ENCODE measurements at places on chromosomes 13 and 19. TPM values are rescaled to one million over a fixed set of nuclear protein-coding genes. Genes with fewer than 3 reads are reported as not detected.

The CGB8 gene
- polyA plus RNA-seq = 0.27 TPM

The FUT2 gene
- polyA plus RNA-seq = 3.2 TPM

DNA sequence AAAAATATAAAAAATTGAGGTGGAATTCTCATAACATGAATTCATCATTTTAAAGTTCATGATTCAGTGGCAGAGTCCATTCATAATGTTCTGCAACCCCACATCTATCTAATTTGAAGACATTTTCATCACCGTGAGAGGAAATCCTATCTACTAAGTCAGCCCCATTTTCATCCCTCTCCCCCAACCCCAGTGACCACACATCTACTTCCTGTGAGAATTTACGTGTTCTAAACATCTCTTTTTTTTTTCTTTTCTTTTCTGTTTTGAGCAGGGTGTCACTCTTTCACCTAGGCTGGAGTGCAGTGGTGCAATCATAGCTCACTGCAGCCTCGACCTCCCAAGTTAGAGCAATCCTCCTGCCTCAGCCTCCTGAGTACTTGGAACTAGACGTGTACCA is 17.5 kb downstream of the ATCAY start:
- no peak for DNase-seq

- no peak for DNase-seq
Measured at GRCh38 chr13:109427148-109427547, 359.2 kb downstream of the IRS2 start.

The UHRF1 gene
- 4.3 TPM for polyA plus RNA-seq

The GJA3 gene
- 0.14 TPM for polyA plus RNA-seq

The KCNN4 gene
- polyA plus RNA-seq = 22.9 TPM

DNA sequence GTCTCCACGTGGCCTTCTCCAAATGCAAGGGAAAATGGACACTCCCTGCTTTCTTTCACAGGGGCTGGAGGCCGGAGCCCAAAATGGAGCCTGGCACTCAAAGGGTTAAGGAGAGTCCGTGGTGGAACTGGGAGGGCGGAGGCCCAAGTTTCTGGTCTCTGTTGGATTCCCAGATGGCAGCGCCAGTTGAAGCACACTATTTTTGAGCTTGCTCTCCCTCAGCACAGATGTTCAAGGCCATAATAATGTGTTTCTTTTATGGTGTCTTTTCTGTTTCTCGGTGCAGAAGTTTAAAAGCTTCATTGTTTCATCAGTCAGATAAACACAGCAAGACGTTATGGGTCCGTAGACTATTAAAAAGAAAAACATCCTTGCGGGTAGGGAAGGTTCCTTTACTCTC is 67.6 kb downstream of the TNFRSF19 start:
- DNase-seq = no peak

DNA sequence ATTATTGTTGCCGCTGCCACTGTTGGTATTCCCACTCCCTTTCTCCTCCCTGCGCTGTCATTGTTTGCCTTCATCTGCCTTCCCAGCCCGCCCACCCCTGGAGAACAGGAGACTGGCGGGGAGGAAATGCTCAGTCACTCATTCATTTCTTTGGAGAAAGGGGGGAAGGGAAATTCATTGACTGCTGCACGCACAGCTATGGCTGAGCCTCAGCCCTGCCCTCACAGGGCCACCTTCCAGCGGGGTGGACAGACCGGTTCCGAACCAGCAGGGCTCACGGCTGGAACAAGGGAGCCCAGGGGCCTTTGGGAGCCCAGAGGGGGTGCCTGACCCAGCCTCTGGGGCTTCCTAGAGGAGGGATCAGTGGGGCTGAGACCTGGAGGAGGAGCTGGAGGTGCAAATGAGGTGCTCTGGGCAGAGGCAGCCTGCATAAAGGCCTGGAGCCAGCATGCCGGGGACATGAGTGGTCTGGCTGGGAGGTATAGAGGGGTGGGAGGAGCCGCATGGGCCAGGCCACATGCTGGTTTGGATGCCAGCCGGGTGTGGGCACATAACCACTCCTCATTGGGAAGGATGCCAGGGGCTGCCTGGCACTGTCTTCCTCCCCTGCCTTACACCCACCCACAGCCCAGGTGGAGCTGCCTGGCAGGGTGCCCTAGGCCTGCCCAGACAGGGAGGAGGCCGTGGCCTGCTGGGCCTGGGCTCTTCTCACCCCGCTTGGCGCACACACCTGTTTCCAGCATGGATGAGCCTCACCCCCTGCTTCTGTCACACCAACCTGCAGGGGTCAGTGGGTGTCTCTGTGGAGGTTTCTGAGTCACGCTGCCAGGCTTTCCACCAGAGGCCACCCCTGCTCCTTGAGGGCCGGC is 26.8 kb downstream of the PPP5C start:
- DNase-seq = no peak

DNA sequence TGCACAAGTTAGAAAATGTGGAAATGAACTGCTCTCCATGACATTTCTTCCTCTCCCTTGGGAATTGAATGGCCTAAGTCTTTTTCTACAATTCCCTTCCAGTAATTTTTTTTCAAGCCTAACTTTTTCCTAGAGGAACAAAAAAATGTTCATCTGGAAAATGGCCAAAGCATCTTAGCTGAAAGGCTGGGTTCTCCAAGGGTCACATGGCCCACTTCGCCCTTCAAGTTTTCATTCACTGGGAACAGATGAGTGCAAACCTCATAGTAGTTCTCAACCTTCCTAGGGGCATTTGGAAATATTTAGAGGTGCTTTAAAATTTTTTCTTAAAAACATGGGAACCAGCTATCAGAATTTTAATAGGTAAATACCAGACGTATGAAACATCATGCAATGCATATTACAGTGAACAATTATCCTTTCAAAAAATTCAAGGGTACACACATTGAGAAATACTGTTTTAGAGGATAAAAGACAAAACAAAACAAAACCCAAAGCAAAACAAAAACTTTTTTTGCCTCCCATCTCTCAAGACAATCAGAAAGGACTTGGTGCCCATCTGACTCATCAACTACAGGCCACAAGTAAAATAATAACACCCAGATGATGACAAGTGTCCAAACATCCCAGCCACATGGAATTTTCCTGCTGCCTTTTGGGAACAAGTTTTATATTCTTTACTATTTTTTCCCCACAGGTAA is 208.8 kb downstream of the SLITRK6 start:
- no peak for DNase-seq

The ATG4D gene
- polyA plus RNA-seq = 54.0 TPM

GRCh38 chr19:3984908-3985642 is at the start of gene EEF2:
TSS of gene EEF2 (minus strand) at chr19:3985463. CDS start at chr19:3985380, 83 bp downstream.
- DNase-seq = peak; percentile 93

All from thymus (tissue), 14 donors.